ENCODE measurements at places on chromosomes 16 and 17.

DNA sequence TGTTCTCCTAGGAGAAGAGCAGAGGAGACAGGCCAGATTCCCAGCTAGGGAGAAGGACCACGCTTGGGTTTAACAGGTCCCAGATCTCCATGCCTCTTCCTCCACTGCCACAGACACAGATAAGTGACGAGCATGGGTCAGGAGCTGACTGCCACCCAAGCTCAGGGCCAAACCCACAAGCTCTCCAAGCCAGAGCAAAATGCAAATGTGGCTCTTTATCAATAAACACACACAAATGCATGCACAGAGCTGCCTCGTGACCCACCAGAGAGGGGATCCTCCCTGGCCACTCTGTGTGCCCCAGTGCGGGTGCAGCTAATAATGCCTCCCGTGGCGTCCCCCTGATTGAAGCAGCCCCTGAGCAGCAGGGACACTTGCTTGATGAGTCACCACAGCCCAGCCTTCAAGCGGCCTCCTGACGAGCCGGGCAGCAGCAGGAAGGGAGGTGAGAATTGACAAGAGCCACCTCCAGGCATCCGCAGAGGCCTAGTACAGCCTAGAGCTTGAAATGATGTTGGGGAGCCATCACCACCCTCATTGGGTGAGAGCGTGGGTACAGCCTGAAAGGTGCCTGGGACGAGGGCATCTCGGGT is 143.9 kb downstream of the CCDC182 start:
- DNase-seq: no peak

DNA sequence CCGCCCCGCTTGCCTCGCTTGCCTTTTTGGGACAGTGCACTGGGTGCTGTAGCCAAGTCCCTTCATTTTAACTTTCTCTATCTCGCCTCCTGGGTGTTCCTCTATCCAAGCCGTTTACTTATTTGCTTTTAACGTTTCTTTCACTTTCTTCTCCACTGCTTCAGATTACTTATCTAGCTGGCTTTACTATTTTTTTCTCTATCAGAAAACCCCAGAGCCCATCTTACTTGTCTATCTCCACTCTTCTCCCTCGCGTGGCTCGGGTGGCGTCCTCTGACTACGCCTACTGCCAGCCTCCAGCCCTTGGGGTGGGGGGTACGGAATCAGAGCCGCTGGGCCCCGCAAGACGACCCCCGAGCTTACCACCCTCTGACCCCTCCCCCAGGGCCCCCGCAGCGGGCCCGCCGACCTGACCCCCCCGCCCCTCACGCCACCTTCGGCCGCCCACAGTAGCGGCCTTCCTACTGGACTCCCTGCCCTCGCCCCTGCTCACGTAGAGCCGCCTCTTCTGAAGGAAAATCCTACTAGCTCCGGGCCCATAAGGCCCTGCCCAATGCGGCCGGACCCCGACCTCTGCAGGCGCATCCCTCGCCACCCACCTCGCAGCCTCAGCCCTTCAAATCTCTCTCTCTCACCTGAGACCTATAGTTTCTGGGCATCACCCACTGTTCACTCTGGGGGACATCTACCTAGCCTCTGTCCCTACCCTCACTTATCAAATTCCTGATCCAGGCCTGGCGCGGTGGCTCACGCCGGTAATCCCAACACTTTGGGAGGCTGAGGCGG is 1.0 kb upstream of the SLC12A4 start:
- DNase-seq: no peak

DNA sequence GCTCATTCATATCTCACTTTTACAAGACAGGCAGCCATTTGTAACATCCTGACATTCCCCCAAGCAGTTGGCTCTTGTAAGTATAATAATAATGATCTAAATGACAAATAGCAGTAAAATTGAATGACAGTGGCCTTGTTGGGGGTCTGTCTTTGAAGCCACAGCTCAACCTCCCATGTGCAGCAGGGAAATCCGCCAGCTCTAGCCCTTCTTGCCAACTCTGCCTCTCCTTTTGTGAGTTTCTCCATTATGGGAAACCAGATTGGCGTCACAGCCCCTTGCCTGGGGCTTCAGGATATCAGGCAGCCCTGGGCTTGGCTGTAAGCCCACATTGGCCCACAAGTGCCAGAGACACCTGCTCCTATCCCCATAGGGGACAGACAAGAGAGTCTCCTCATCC is 70.4 kb upstream of the CACNG5 start:
- DNase-seq: no peak

DNA sequence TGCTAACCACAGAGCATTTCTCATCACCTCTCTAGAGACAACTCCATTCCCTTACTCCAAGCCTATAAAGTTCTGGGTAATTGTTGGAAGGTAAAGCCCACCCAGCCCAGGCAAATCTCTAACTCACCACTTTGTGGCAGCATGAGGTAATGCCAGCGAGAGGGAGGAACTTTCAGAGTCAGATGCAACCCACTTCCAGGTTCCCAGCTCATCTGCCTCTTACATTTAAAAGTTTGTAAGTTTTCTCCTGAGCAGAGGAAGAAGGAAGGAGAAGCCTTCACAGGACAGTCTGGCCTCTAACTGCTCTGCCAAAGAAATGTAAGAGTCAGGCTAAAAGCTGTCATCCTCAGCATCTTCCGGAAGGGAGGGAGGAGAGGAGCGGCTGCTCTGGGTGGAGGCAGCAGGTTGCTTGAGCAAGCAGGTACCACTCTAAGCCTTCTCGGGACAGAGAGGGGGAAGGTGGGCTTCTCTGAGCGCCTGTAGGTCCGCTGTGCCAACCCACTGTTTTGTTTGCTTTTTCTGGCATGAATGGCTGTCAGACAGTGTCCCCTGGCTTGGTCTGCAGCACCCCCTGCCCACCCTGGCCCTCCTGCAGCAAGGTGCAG is 1.0 kb downstream of the ZNF319 start:
- DNase-seq: no peak

GRCh38 chr17:10646392-10646990 is 10.6 kb downstream of the MYH3 start:
- peak; percentile 81 for DNase-seq
